ENCODE measurements at places on chromosomes 12 and 14.

DNA sequence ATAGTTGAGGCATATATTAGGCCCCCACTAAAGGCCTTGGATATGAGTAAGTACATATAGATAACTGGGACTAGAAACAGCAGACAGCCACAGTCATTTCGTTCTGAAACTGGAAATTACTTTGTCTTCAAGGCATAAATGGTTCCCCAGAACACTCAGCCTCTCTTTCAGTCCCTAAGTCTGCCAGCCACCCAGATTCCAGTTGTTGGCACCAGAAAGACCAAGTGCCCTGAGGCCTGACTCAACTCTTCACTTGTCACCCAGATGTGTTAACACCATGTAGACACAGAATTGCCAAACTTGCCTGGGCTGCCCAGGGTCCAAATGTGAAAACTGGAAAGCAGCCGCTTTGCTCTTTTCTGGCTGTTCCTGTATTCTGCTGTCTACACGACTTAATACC is 3.0 kb upstream of the LGALS3 start:
- DNase-seq, result peak; percentile 49

DNA sequence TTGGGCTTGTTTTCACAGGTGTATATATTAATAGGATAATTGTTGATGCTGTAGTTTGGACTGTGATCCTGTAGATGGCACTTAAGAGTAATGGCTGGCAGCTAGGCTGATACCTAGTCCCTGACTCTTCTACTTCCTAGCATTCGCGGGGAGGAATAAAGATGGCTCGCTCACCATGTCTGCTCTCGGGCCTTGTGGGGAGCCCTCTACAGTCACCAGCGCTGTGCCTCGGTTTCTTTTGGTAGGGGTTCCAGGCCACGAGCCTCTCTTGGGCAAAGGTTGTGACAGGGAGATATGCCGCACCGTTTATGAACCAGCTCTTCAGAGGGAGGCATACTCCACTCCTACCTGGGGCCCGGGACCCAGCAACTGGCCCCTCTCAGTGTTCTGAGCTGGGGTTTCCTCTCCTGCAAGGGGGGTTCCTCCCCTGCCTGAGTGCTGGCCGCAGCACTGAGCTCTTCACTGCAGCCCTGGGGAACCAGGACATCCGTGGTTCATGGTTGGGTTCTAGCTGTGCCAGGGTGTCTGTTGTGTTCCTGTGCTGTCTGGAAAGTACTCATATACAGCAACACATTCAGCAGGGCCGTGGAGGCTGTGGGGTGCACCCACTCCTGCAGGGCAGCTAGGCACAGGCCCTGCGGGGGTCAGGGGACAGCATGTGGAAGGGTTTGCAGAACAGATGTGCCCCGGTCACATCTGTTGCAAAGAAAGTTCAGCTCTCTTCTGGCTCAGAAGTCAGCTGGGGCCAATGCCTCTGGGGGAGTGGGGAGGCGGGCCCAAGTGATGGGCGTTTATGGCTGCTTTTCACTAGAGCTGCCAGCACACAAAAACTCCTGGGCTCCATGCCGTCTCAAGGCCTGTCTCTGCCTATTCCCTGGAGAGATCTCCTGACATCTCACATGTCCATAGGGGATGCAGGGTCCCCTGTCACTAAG is 147.9 kb downstream of the PPFIA2 start:
- peak; percentile 22 for DNase-seq

DNA sequence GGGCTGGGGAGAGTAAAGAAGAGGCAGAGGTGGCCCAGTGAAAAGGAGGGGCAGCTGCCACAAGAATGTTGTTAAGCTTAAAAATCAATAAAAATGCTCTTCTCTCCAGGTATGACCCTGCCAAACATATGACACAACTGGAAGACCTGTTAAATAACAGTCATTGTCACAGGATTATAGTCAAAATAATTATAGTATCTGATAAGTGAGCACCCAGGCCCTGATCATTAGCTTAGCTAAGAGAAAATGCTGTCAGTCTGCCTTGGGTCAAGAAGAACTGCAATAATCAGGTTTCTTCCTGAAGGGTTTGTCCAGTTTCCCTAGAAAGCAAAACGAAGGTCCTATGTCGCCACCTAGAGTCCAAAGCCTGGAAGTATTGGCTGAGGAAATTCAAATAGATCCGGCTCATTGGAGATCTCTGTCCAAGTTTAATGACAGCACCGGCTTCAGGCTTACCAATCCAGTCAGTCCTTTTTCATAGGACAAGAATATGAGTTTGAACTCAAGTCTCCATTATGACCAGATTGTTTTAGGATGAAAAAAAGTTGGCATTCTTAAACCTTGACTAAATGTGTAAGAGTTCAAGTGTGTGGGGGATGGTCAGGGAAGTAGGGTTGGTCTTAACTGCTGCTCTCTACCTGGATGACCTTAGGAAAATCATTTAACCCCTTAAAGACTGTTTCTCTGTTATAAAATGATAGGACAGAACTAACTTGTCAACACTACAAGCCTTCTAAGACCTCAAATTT is 22.5 kb upstream of the NKX2-8 start:
- peak; percentile 73 for DNase-seq

DNA sequence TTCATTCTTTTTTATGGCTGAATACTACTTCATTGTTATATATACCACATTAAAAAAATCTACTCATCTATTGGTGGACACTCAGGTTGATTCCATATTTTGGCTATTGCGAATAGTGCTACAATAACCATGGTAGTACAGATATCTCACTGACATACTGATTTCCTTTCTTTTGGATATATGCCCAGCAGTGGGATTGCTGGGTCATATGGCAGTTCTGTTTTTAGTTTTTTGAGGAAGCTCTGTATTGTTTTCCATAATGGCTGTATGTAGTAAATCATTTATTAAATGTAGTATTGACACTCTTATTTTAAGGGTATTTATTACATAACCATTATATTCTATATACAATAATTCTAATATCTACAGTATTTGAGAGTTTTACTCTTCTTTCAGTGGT is 43.7 kb downstream of the PTCSC3 start:
- no peak for DNase-seq

GRCh38 chr12:1551496-1551895 is 42.9 kb downstream of the FBXL14 start:
- no peak for DNase-seq
